ENCODE measurements at places on chromosomes 2 and 18.

DNA sequence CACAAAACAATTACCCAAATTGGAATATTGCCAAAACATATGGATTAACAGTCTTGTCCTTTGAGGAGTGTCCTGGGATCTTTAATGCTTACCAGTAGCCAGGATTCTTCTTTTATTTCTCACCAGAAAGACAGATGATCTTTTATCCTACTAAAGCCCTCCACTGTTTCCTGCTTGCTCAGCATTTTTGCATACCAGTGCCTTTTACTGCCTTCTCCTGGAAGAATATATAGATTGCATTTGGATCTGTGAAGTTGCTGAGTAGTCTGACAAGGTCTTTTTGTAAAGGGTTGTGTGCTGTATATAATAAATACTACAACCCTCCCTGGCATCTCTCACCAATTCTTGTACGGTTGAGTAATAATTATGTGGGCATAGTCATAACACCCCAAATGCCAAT, 652.2 kb downstream of the LRRTM4 start:
- no peak for DNase-seq

- DNase-seq, result no peak
Measured at GRCh38 chr18:79275461-79275860, 120.3 kb upstream of the NFATC1 start.

- DNase-seq, result no peak
Measured at GRCh38 chr2:110998311-110998710, 122.4 kb upstream of the BCL2L11 start.

GRCh38 chr2:149033716-149034115, 4.8 kb upstream of the LYPD6B start:
- no peak for DNase-seq

DNA sequence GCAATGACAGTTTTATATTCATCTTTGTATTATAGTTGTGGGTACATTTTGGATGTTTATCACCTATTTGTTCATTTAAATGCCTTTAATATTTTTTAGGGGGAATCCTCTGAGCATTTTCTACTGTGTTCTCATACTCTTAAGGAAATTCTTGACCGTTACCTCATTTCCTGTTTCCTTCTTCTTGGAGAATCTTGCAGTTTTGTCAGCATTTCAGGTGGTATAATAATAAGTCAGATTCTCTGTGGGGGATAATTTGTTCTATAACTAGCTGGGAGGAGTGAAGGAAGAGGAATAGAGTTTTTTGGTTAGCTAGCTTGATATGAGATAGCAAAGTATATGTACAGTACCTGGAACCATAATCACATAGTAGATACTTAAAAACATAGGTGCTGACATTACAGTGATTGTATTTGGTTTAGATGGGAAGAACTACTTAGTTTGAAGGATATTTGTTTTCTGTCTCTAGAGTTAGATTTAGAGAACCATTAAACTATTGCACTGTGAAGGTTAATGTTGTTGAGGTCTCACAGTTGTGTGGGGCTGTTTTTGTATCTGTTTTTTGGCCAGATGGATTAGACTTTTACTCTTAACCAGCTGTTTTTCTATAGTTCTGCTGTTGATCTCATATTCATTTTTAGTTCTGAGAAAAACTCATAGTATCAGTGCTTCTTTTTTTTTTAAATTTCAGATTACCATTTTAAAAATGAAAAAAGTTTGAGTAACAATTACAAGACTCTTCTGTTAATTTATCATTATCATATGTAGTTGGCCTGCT, 14.2 kb downstream of the MTX2 start:
- no peak for DNase-seq

DNA sequence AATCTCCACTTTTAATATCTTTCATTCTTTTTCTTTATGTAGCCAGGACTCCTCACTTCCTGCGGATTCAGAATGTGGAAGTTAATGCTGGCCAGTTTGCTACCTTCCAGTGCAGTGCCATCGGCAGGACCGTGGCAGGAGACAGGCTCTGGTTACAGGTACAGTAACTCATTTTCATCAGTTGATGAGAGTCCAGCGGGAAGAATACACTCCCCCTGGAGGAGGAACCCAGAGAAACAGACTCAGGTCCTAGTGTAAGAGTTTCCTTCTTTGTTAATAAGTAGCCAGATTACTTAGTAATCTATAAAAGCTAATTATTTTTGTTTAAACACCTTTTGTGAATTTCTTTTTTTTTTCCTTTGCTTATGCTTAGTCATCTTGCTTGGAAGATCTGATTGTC, 359.4 kb downstream of the PTPRM start:
- peak; percentile 55 for DNase-seq

DNA sequence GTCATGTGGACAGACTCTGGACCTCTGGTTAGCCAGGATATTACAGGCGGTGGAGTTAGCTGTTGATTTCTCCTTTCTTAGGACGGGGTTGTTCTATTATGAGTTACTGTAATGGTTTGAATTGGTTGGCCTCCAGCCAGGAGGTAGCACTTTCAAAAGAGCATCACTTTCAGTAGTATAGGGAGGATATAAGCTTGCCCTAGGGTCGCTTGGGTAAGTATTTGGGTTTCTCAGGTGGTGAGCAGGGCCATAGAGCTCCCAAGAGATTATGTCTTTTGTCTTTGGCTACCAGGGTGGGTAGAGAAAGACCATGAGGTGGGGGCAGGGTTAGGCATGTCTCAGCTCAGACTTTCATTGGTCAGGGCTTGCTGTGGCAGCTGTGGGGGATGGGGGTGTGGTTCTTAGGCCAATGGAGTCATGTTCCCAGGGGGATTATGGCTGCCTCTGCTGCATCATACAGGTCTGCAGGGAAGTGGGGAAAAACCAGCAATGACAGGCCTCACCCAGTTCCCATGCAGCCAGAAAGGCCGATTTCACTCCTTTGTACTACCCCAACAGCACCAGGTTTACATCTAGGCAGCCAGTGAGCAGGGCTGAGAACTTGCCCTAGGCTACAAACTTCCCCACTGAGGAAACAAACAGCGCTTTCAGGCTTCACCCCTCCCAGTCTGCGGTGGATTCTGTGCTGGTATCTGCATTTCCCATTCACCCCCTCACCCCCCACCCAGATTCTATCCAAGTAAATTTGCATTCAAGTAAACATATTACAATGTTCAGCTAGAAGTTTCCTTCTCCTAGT, 89.4 kb upstream of the SLC38A11 start:
- no peak for DNase-seq

DNA sequence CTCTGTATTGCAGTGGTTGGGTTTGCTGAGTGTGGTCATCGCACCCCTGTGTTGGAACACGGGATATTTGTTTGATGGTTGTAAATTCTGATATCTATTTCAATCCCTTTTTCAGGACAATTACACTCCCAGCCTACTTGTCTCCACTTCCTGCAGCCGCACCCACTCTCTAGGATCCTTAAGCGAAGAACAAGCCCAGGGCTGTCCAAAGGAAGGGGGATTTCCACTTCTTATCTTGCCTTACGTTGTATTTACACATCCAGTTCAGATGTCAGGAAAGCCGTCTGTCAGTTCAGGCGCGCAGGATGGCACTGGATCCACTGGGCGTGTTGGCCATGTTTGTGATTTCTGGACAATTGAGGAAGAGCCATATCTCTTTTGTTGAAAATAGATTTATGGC, 834.5 kb upstream of the SALL3 start:
- DNase-seq, result no peak

GRCh38 chr2:74206180-74206688, 7.8 kb downstream of the MTHFD2 start:
- no peak for DNase-seq

- DNase-seq, result no peak
Measured at GRCh38 chr18:64115881-64116280, 33.0 kb downstream of the LINC00305 start.

- DNase-seq, result no peak
Measured at GRCh38 chr2:39118786-39119499, 1.9 kb downstream of the SOS1 start.

DNA sequence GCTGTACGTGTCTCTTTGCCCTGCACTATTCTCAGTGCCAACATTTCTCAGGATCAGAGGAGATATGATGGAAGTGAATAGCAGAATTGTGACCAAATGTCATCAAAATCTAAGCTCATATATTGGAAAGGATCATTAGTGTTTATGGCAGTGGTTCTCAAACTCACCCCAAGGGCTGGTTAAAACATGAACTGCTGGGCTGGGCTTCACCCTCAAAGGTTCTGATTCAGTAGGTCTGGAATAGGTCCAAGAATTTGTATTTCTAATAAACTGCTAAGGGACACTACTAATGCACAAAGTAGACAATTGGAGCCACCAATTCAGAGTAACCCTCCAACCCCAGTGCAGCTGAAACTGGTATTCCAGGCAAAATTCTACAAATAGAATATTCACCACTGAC, 317.9 kb upstream of the UBE2E3 start:
- DNase-seq, result no peak

DNA sequence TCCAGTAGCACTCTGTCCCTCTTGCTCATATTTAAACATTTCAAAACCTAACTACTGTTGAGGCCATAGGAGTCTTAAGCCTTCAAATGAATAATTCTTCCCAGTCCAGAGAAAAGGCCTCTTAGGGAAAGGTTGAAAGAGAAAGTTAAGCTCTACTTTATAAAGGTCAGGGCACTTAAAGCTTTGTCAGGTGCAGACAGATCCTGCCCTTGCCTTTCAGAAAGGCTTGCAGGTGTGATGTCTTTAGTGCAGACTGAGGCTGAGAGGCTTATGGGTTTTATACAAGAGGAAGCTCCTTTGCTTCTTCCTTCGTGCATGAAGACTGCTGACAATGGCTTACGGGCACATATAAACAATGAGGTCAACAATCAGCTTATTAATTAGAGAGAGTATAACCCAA, 105.0 kb upstream of the LINC00305 start:
- DNase-seq, result no peak

DNA sequence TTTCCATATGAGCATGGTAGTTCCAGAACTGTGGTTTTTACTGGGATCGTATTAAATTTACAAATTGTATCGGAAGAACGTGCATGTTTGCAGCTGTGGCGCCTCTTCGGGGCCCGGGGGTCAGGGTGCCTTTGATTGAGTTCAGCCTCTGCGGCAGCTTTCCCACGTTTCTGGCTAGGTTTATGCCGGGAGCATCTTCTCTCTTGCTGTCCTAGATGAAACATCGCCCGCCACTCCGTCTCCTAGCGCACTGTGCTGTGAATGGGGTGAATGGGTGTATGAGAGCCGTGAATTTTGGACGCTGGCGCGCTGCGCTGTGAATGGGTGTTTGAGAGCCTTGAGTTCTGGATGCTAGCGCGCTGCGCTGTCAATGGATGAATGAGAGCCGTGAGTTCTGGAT, 12.3 kb downstream of the PDCD1 start:
- DNase-seq, result no peak

- no peak for DNase-seq
Measured at GRCh38 chr2:29688429-29688828, 233.0 kb downstream of the ALK start.

DNA sequence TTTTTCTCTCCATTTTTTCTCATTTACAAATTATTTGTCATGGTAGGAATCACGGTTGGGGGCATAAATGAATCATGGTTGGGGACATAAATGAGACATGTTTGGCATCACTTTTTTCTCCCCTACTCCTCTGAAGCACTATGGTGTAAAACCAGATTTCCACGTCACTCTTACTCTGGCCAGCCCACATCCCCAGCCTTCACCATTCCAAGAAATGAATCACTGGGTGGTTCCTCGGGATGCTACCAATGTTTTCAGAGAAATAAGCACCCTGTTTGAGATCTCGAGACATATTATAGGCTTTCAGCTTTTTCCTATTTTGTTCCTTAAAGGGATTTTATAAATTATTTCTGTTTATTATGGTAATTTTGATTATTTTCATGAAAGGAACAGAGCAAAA, 155.0 kb upstream of the SLC8A1 start:
- DNase-seq, result no peak

GRCh38 chr2:171956135-171956825, 34.0 kb downstream of the HAT1 start:
- no peak for DNase-seq

GRCh38 chr2:234747032-234747431, 204.8 kb upstream of the SH3BP4 start:
- no peak for DNase-seq

DNA sequence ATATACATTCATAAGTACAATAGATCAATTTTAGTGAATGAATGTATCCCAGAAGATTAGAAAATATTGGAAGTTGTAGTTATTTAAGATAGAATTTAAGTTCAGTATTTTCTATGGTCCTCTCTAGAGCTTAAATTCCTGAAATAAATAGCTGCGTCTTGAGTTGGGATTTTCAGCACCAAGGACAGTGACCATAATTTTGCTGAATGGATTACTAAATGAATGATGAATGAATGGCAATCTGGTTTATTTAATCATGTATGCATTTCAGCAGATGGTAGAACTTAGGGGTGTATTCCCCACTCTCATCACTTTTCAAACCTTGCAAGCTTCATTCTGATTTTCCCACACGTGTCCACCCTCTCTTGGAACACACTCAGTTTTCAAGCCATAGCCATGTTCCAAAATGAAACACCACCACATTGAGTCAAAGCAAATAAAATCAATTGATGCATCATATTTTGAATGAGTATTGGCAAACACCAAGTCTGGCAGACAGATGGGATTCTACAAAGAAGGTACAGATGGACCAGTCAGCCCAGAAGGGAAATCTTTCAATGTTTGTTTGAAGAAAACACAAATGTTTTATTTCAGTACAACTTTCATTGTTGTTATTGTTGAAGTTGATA, 362.2 kb upstream of the NXPH2 start:
- DNase-seq, result no peak

DNA sequence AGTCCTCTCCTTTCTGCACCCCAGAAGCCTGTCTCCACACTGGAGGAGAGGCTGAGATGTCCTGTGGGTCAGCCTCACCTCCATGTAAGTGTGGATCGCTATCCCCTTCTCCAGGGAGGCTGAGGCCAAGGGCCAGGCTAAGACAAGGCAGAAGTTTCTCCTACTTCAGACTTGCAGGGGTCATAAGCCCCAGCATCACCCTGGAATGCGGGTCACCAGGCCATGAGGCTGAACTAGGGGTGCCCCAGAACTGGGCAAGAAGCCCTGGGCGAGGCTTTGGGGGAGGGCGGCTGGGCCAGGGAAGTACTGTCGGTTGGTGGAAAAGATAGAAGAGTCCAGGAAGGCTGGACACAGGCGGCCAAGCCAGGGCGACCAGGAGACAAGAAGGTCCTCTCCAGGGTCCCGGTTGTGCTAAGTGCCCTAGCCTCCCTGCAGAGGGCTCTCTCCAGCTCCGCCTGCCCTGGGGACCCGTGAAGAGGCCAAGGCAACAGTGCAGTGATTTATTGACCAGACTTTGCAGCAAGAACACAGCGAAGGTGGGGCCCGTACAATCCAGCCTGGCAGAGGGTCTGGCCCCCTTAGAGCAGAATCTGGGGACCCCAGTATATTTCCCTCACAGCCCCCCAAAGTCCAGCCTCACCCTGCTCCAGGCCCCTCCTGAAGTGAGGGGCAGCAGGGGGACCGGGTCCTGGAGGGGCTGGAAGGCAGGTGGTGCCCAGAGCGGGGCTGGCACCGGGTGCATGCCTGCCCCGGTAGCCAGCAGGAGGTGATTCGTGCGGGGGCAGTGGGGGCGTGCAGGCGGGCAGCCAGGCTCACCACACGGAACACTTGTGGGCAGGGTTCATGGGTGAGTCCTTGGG, 8.1 kb downstream of the ECEL1 start:
- DNase-seq, result no peak

- no peak for DNase-seq
Measured at GRCh38 chr2:111945444-111946293, 47.3 kb downstream of the MERTK start.

Measured in Peyer's patch (tissue), 4 donors.